ENCODE measurements at places on chromosomes 2 and 18.

GRCh38 chr2:62573137-62573731, 67.2 kb upstream of the TMEM17 start:
- no peak for DNase-seq

DNA sequence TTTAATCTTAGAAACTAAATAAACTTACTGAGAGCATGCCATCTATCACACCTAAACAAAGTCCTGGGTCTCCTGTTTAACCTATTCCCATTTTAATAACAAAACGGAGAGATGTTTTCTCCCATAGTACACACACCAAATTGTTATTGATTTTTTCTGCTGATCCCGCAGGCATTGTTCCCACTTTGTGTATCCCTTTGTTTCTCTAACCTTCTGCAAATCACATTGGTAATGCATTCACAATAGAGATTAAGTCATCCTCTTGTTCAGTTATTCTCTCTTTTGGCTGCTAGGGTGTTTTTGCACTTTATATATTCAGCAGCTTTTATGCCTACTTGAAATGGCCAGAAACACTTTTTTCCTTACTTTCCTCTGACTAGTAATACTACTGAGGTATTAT, 1071.9 kb upstream of the CDH2 start:
- DNase-seq, result no peak

- DNase-seq, result no peak
These were observed 212.3 kb downstream of the MGAT5 start for GRCh38 chr2:134466141-134466540.

DNA sequence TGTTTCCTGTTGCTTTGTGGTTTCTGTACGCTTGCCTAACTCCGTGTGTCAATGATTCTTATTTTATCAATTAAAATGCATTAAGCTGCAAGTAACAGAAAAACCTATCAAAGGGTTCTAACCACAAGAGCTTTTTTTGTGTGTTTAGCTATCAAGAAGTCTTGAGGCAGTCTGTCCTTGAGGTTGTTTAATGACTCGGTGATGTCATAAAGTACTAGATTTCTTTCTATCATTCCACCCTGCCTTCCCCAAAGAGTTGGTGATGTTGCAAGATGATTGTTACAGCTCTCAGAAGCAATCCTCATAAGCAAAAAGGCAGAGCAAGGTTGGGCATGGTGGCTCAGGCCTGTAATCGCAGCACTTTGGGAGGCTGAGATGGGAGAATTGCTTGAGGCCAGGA, 51.9 kb upstream of the SPTBN1 start:
- DNase-seq, result no peak

DNA sequence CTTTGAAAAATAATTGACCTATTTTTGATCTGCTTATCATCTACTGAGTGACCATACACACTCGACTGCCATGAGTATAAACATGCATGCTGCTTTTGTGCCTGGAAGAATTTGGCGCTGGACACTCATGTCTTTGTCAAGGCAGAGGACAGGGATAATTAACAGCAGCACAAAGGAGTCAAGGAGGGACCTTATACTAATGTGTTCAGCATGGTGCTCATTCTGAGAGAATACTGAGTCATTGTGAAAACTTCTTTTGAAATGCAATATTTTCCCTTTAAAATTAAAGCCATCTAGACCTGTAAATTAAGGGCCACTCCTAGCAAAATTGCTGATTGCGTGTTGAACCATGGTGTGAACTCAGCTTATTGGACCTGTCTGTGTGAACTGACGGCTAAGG, 116.3 kb downstream of the ZNF532 start:
- no peak for DNase-seq

GRCh38 chr2:48007699-48008268, 101.5 kb upstream of the FBXO11 start:
- no peak for DNase-seq

DNA sequence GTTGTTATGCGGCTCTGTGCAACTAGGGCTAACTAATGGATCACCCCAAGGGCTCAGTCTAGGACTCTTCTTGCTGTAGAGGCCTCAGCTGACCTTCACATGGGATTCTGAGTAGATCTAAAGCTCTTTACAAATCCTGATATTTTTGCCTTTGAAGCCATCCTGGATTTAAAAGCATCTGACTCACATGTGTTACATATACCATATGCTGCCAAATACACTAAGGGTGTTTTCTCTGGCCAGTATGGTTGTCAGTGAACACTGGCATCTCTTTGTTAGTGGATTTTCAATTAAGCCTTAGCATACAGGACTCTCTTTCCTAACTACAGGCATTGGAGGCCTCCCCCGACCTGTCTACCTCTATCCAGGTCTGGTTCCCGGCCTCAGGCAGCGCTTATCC, 992.8 kb upstream of the FANCL start:
- DNase-seq, result no peak

DNA sequence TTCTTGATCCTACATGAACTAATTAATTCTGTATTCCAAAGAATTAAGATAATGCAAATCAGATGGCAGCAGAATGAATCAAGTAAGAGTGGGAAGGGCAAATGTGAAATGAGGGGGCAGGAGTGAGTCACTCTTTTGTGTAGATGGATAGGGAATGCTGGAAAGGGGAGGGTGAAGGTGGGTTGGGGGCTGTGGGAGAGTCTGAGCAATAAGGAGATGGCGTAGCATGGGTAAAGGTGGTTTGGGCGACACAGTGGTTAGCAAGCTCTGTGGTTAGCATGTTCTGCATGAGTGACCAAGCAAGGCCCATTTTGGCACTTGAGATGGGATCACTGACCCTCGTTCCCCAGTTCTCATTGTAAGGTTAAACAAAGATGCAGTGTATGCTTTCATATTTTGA, 20.4 kb downstream of the GPD2 start:
- peak; percentile 27 for DNase-seq

GRCh38 chr2:10465910-10466309, 17.8 kb upstream of the ODC1 start:
- DNase-seq, result no peak

GRCh38 chr18:14747513-14748474, at the start of gene ANKRD30B:
TSS of gene ANKRD30B (plus strand) at chr18:14748172. CDS start at chr18:14748420, 248 bp downstream.
- DNase-seq, result no peak

DNA sequence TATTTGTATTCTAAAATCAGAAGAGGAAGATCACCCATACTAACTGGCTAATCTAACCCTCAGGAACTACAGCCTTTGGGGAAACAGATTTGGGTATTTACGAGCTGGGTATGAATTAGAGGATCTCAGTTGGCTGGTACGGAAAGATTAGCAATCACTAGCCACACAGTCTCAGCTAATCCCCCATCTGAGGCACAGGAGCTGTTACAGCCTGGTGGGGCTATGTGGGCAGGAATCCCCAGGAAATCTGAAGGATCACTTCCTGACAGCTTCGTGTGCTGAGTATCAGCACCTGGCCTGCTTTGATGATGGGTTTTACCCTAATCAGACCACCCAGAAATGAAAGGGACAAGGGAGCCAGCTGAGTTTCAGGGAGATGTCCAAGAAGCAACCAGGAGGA, 206.3 kb downstream of the AFF3 start:
- no peak for DNase-seq

DNA sequence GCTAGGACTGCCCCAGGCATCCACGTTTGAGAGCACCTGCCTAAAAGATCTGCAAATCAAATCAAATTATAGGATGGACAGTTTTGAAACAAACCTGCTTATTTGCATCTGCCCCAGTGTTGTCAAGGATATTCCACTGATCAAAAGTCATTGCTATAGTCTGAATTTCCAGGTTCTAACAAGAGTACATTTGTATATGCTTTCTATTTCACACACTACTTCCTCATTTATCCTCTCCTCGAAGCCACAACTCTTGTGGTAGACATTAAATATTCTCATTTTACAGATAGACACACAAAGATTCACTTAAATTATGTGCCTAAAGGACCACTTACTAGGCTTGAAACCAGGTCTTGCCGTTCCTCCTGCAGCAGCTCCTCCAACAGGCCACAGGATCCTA, 11.9 kb upstream of the TET3 start:
- DNase-seq, result no peak

- DNase-seq, result no peak
These were observed 5.2 kb upstream of the PPP4R1 start for GRCh38 chr18:9619545-9619944.

DNA sequence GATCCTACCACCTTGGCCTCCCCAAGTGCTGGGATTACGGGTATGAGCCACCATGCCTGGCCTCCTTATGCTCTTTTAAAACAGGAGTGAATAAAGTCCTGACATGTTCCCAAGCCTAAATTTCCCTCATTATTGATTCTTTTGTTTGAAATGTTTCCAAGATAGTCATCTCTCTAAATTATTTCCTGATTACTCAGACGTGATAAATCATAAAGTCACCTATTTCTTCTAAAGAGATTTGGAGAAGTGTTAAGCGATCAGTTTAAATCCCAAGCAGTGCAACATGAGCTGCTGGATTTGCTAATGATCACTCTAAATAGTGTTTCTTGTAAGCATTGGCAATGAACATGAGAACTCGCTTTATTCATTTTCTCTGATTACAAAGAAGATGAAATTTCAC, 51.8 kb downstream of the PMAIP1 start:
- no peak for DNase-seq

- DNase-seq, result no peak
These were observed 552.9 kb upstream of the LRATD1 start for GRCh38 chr2:14079576-14079975.

GRCh38 chr2:218002845-218003180, at the start of gene TNS1:
TSS of gene TNS1 (minus strand) at chr2:218002995. CDS start at chr2:218002872, 123 bp downstream.
- peak; percentile 12 for DNase-seq

DNA sequence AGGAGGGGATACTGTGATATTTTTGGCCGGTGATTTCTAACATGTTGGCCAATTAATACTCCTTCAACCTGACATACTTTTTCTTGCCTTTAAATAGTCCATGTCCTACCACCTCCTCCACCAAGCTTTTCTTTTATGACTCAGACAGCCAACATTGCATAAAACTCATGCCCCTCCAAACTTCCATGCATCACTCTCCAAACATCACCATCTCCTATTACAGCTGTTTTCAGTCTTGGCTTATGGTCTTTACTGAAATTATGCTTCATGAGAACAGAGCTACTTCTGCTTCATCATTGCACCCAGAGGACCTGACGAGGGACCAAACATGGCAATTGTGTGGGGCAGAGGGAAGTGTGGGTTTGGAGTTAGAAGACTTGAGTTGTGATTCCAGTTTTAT, 305.4 kb downstream of the LPIN1 start:
- DNase-seq, result no peak
